ENCODE measurements at places on chromosomes 5 and 9.

GRCh38 chr5:56270058-56270457, 36.9 kb upstream of the ANKRD55 start:
- DNase-seq = no peak

DNA sequence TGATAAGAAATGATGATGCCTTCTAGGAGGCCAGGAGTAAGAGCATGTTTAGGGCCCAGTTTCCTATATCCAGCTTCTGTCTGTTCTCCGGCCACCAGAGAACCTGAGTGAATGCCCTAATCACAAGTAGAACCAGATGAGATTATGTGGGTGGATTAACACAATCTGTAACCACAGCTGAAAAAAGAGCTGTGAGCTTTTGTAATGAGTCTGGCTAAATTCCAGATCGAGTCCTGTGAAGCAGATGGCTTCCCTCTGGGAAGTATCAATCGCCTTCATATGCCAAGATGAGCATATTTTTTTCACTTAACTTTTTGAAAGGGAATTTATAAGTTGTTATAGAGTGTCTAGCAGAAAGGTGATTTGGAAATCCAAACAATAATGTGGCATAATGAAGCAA, 99.8 kb downstream of the NNT start:
- no peak for DNase-seq

- no peak for DNase-seq
These were observed 76.6 kb upstream of the NTRK2 start for GRCh38 chr9:84592918-84593317.

DNA sequence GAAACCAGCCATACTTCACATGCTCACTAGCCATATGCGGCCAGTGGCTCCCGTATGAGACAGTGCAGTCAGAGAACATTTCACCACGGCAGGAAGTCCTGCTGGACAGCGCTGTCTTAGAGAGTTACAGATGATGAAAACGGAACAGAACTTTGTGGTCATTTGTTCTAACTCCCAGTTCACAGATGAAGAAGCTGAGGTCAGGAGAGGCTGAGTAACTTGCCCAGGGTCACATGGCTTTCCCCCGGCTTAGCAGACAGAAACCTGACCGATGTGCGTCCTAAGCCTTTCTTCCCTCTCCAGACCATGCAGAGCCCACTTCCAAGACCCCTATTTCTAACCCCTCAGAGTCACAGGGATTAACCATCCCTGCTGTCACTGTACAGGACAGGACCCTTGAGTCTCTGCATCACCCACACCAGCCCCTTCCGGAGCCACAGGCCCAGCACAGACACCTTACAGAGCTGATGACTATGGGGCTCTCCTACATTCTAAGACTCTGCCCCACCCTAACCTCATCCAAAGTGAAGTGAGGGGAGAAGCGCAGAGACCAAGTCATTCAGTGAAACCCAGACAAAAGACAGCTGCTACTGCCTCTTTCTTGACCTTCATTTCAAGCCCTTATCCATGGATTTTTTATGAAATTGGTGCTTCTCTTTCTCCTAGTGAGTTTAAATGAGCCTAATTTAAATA, 86.9 kb downstream of the PTPN3 start:
- no peak for DNase-seq

DNA sequence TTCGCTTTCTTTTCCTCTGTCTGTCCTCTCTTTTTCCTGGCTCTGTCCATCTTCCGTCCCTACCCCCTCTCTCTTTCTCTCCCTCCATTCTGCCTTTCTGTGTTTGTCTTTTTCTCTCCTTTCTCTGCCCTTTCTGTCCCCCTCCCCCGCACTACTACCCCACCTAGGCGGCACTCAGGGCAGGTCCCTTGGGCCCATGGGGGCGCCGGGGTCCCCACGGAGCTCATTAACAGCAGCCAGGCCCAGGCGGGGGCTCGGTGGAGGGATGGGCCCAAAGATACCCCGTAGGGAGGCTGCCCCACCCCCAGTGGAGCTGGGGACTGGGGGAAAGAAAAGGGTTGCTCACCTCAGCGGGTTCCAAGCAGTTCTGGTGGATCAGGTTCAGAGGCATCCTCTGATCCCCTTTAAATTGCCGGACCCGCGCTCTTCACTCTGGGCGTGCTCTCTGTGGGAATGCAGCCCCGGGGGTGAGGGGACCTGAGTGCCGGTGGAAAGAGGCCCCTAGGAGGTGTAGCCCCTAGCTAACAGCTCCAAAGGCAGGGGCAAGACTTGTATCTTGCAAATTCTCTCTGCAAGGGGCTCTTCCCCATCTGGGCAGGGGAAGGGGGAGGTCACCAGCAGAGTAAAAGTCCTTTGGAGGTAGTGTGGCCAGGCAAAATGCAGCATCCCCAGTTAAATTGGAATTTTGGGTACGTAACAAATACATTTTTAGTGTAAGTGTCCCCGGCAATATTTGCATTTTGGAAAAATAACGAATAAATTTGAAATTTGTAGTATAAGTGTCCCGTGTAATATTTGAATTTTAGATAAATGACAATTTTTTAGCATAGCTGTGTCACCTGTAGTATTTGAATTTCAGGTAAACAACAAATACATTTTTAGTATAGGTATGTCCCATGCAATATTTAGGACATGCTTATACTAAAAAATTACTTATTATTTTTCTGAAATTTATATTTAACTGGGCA, 7.4 kb downstream of the LHX2 start:
- no peak for DNase-seq
